Erythroblast (primary cell): ENCODE measurements at places on chromosomes 11 and 22.

GRCh38 chr22:39176143-39176713, 23.7 kb upstream of the CBX7 start:
- DNase-seq: no peak

GRCh38 chr22:28148816-28149465, 229.9 kb upstream of the PITPNB start:
- DNase-seq: no peak

GRCh38 chr11:27830206-27830605, 130.0 kb upstream of the BDNF start:
- no peak for DNase-seq

DNA sequence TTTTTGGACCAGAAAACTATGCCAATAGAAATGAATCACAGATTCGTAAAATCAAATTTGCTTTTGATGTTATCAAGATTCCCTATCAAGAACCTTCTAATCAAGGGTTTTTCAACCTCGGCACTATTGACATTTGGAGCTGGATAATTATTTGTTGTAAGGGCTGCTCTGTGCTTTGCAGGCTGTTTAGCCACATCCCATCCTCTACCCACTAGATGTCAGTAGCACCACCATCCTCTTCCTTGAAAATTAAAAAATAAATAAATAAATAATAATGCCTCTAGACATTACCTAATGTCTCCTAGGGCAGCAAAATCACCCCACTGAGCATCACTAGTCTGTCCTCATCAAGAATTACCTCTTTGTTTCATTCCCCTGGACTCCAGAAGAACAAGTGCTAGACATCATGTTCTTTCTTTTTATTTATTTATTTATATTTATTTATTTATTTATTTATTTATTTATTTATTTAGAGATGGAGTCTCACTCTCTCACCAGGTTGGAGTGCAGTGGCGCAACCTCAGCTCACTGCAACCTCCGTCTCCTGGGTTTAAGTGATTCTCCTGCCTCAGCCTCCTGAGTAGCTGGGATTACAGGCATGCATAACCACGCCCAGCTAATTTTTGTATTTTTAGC, 744.7 kb downstream of the KCNA4 start:
- DNase-seq: no peak

- no peak for DNase-seq
Observed at GRCh38 chr11:75078233-75078632, 18.4 kb downstream of the OR2AT4 start.

DNA sequence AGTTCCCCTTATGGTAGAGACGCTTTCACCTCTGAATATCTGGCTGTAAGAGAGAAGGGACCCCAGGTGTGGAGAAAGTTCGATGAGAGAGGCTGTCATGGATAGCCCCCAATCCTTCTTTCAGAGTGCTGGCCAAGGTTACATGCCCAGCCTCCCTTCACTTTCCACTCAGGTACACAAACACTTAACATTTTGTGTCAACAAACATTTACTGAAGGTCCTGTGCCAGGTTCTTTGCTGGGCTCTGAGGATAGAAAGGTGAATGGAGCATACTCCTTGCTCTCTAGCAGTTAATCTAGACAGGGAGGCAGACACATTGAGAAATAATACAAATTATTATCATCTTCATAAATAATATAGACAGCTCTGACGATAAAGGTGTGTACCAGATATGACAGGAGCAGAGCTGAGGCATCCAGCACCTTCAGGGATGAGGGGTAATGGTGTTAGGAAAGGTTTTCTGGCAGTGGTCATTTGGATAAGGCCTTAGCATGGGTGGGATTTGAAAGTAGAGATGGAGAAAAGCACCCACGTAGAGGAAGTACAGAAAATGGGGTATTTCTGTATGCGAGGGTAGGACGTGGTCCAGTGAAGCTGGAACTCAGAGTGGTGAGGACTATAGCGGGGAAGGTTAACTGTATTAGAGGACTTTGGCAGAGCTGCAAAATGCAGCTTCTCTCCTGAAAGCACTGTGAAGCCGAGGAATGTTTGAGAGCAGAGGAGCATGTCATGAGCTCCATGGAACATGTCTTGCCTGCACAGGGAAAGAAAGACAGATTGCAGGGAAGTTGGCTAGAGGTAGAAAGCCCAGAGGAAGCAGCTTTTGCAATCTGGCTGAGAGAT, 19.6 kb downstream of the PPFIBP2 start:
- no peak for DNase-seq

DNA sequence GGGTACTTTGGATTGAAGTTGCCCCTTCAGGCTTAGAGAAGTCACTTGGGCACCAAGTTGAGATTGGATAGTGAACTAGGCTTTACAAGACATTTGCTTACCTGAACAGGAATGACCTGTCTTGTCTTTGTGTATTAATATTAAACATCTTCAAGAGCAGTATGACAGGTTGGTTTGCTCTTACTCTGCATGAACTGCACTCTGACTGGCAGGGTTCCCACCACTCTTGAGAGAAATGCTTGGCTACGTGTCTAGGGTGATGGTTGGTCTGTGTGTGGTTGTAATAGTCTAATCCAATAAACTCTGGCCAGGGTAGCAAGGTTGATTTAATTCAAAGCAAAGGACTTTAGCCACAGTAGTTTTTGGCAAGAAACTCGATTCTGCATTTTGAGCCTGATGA, 20.1 kb upstream of the SPTBN2 start:
- no peak for DNase-seq

- DNase-seq: no peak
Observed at GRCh38 chr22:22366537-22366936, 122.0 kb downstream of the VPREB1 start.

DNA sequence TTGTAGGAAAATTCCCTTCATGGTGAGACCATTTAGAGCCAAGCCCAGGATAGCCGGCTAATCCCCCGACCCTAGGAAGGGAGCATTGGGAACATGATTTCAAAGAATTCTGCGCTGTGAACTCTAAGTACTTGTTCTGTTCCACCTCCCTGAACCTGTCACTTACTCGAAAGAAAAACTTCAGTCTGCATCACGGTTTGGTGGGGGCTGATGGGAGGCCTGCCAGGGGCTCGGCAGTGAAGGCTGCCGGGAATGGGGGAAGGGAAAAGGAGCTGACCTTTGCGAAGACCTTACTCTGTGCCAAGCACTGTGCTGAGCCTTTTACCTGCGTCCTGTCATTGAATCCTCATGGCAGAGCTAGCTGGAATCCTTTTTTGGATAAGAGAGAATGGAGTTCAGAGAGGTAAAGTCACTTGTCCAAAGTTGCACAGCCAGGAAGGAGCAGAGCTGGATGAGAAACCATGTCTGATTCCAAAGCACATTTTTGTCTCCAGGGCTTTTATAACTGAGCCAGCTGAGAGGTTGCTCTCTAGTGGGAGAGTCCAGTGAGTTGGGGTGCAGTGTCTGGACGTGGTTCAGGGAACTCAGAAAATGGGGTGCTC, 15.4 kb downstream of the RASD2 start:
- no peak for DNase-seq

DNA sequence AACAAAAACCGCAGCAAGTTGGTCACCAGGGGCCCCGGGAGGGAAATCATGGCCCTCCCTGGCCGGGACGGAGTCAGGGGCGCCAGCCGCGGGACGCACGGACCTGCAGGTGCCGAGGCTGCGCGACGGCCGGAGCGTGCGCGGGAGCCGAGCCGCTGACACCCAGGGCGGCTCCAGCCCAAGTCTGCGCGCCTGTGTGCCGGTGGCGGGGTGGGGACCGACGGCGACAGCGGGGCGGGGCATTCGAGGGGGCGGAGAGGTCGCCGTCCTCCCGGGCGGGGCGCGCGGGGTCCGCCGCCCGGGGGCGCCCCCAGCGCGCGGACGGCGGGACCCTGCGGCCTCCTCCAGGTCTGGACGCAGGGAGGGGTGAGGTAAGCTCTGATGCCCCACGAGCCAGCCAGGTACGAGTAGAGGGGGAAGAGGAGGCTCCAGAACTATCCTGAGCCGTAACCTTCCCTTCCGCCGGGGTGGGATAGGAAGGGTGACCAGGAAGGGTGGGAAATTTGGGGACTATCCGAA, at the start of gene ESAM:
TSS of gene ESAM (minus strand) at position 186 of the 519 bp plus-strand sequence. CDS start at position 50, 136 bp downstream.
- DNase-seq: peak; percentile 72

GRCh38 chr11:71170624-71171423, 81.6 kb downstream of the SHANK2 start:
- no peak for DNase-seq

- DNase-seq: no peak
Observed at GRCh38 chr22:30861131-30861530, 107.4 kb downstream of the MORC2 start.

DNA sequence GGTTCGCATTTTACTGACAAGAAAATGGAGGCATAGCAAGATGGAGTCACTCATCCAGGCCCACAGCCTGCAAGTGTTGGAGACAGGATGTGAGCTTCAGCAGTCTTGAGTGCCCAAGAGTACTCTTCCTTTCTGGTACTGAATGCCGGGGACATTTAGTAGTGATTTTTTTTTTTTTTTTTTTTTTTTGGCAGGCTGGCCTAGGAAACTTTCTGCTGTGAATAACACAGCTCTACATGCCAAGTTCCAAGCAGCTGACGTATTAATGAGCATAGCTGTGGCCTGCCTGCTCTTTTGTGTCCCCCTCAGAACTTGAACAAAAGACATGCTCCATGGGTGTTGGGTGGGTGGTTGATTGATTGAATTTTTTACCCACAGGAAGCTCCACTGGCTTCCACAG, 195.5 kb upstream of the CADM1 start:
- DNase-seq: no peak

GRCh38 chr22:41517172-41518047, 26.9 kb downstream of the POLR3H start:
- peak; percentile 36 for DNase-seq

DNA sequence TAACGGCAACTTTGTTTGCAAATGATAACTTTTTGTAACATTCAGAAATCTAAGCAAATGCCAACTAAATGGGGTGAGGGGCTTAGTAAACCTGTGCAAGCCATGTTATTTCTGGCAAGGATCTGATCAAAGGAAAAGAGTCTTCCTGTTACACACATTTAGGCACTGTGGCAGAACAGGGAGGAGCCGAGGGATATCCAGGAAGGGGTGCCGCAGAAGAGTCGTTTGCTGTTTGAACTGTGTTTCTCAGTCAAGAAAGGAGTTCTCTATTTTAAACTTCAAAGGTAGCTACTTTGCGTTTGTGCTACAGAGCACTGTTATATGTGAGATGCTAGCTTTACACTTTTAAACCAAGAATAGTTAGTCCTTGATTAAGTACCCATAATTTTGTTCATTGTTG, 175.5 kb downstream of the ETS1 start:
- no peak for DNase-seq

GRCh38 chr22:49021926-49022815, 805.5 kb downstream of the BRD1 start:
- no peak for DNase-seq

DNA sequence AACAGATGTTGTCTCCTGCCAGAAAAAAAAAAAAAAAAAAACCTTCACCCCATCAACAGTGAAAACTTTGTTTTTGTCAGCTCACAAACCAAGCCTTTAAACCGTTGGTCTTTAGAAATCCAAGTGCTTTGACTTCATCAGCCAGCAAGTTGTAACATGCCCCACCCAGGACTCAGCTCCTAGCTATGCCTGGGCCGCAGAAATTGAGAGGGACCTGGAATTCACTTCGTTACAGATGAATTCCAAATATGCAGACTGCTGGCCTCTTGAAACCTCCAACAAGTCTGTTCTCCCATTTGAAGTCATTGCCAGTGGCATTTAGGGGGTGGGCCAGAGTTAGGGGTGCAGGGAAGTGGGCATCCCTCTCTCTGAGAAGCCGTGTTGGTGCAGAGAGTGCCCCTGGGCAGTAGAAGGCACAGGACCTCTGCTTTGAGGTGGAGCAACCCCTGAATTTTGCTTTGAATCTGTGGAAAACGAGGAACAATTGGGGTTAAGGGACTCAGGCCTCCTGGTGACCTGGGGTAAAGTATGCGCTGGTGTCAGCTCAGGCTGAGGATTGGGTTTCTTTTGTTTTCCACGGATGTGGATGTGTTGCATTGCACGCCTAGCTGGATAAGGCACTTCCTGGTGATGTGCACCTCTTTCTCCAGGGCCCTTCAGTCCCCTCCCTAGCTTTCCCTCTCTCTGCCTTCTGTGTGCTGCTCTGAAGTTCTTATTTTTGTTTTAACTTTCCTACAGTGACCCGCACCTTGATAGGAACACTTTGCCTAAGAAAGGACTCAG, 109.5 kb downstream of the DBX1 start:
- no peak for DNase-seq

DNA sequence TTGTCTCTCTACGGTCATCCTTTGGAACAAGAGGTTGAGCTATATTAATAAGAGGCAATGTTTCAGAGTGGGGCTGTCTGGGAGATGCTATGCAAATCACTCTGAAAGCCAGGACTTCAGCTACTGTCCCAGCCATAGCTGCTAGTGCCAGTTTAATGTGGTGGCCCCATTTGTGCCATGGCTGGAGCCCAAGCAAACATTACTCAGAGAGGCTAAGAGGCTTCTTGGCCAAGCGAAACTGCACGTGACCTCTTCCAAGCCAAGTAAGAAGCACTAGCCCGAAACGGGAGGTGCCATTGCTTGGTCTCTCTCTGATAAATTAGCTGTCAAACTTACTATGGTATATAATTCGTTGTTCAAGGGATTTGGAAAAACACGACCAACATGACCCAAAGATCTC, 50.4 kb upstream of the TBCEL start:
- DNase-seq: no peak

DNA sequence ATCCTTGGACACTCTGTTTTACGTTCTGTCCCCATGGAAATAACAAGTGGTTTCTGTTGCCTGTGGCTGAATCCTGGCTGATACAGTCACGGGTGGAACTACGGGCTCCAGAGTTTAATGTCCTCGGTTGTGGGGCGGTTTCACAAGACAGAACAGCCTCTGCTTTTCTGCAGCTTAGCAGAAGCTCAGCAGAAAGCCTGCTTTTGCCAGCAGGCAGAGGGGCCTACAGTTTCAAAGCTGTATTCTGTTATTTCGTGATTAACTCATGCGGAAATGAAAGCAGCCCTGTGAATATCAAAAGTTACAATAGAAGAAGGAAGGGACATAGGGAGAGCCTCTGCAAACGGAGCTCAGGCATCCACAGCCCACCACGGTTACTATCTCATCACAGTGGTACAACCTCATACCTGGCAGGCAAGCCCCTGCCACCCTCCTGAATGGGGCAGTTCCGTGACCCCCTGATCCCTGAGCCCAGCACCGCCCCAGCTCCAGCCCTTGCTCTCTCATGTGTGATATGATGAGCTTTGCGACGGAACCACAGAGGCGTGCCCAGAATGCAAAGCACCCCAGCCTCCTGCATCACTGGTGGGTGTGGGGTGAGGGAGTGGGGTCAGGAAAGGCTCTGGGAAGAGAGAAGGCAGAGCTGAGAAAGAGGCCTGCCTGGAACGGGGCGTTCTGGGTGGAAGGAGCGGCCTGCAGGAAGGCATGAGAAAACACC, 360.6 kb downstream of the BRD1 start:
- DNase-seq: no peak

GRCh38 chr22:49998718-49999062, 13.9 kb downstream of the IL17REL start:
- DNase-seq: no peak

GRCh38 chr11:119047205-119047604, 9.8 kb downstream of the HYOU1 start:
- no peak for DNase-seq
